CD8-positive, alpha-beta memory T cell (primary cell): ENCODE measurements at places on chromosomes 13 and 19. TPM values are rescaled to one million over a fixed set of nuclear protein-coding genes. Genes with fewer than 3 reads are reported as not detected.

DNA sequence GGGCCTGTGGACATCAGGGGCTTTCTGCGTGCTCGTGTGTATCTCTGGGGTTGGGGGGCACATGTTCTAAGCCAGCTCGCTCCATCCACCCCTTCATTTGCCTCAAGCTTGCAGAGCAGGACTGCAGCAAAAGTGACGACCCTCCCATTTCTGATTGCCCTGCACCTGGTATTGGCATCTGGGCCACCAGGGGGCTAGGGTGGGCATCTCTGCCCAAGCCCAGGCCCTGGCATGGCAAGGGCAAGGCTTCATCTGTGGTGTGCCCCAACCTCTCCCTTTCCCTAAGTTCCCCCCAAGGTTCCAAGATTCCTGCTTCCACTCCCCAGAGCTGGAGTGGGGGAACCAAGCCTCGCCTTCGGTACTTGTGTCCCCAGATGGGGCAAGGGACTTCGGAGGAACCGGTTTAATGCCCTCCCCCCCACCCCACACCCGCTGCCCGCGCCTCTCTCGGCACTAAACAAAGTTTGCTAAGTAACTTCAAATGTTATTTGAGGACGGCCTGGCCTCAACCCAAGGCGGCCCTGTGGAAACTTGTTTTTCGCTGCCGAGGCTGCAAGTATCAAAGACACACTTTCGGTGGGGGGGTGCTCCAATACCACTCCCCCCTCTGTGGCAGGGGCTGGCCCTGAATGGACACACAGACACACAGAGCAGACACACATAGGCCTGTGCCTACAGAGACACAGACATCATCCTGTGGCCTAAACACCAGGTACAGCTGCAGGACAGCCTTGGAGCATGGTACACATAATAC is 12.2 kb downstream of the NFIX start:
- H3K27me3 ChIP-seq, result peaks cover 9% of the 10 kb centered on the region
- H3K27ac ChIP-seq, result no peak overlapping the region
- DNase-seq, result no peak
- no peak overlapping the region for H3K4me3 ChIP-seq

DNA sequence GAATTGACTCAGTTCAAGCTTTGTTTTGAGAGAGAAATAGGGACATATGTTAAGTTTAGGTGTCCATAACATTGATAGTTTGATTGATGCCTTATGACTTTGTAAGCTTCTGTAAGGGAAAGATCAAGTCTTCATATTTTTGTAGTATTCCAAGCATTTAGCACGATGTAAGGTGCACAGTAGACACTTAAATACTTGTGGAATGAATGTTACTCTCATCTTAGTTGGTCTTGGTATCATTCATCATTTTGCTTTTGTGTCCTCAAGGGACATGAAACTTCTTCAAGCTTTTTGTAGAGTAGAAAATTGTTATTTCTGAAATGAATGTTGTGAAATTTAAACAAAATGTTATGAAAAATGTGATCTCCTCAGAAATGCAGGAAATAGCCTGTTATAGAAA is 10.1 kb downstream of the TDRD3 start:
- H3K36me3 ChIP-seq, result no peaks in the 10 kb centered on the region
- DNase-seq, result no peak
- H3K4me3 ChIP-seq, result no peak overlapping the region
- peaks cover 4% of the 10 kb centered on the region for H3K4me1 ChIP-seq
- no peak overlapping the region for H3K27ac ChIP-seq

DNA sequence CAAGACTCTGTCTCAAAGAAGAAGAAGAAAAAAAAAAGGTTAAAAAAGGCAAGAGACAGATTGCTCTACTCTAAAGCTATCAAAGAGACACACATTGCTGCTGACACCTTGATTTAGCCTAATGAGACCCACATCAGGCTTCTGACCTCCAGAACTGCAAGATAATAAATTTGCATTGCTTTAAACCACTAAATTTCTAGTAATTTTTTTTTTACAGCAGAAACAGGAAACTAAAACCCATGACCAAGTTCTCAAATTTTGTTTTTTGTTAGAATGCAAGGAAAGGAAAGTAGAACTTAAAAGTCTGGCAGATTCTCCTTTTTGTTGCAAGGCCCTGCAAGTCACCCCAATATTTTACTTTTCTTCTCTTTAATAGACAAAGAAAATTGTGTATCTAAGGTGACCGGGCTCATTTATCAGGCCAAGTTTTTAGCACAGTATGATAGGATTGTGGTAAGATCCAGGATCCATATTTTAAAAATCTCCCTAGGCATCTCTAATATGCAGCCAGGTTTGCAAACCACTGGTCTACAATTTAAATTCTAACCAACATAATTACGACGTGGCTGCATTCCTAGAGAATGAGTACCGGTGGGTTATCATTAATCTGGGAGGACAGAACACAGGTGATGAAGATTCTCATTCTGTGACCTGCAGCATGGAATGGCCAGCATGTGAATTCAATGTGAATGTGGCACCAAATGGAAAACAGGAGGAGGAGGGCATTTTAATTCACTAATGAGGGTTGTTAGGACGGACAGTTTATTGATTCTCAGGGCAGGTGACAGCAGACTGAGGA is 56.7 kb upstream of the MED4 start:
- no peaks in the 10 kb centered on the region for H3K36me3 ChIP-seq
- H3K27ac ChIP-seq, result no peak overlapping the region
- peak overlapping the region; percentile 48 for H3K4me3 ChIP-seq

- H3K27ac ChIP-seq, result no peak overlapping the region
- no peak overlapping the region for H3K4me3 ChIP-seq
- no peaks in the 10 kb centered on the region for H3K4me1 ChIP-seq
- no peaks in the 10 kb centered on the region for H3K27me3 ChIP-seq
Observed at GRCh38 chr13:49840266-49840665, 47.8 kb upstream of the KPNA3 start.

The RGS9BP gene
- total RNA-seq, result 0.20 TPM
